Inflammatory macrophage (primary cell): ENCODE measurements at places on chromosomes 6 and 20.

DNA sequence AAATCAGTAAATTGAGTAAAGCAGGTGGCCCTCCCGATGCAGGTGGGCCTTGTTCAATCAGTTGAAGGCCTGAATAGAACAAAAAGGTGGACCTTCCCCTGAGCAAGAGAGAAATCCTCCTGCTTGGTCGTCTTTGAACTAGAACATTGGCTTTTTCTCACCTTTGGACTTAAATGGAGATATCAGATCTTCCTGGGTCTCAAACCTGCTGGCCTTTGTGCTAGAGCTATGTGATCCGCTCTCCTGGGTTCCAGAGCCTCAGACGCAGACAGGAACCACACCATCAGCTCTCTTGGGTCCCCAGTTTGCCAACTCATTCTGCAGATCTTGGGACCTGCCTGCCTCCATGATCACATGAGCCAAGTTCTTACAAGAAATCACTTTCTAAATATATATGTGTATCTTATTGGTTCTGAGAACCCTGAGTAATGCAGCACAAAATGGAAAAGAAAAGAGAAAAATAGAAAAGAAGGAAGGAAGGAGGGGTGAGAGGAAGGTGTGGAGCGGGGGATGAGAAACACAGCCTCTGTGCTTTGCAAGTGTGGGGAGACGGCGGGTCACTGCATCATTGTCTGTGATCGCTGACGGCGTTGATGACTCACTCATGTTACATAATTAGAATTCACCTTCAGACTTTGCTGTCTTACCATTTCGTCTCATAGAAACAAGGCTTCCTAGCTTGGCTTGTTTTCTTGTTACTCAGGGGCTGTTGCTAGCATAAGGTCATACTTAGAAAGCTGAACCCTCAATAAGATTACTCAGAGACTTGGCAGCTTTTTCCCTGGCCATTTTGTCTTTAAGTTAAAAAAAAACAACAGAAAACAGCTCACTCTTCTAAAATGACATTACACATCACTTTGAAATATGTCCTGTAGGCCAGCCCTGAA lies 85.7 kb upstream of the NEDD9 start:
- DNase-seq, result peak; percentile 84

DNA sequence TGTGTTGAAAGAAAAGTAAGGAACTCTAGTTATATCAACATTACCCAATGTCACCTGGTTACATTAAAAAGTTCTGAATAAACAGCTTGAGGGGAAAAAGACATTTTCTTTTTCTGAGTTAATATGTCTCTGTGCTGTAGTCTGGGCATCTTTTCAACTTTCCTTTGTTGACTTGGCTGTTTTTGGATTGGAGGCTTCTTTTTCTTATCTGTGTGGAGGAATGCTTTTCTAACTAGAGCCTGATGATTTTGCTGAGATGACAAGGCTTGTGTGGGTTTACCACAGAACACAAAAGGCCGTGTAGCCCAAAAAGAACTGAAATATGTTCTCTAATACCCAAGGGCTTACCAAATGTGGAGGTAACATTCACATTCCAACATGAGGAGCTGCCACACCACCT lies 161.8 kb downstream of the KCNQ5 start:
- no peak for DNase-seq

DNA sequence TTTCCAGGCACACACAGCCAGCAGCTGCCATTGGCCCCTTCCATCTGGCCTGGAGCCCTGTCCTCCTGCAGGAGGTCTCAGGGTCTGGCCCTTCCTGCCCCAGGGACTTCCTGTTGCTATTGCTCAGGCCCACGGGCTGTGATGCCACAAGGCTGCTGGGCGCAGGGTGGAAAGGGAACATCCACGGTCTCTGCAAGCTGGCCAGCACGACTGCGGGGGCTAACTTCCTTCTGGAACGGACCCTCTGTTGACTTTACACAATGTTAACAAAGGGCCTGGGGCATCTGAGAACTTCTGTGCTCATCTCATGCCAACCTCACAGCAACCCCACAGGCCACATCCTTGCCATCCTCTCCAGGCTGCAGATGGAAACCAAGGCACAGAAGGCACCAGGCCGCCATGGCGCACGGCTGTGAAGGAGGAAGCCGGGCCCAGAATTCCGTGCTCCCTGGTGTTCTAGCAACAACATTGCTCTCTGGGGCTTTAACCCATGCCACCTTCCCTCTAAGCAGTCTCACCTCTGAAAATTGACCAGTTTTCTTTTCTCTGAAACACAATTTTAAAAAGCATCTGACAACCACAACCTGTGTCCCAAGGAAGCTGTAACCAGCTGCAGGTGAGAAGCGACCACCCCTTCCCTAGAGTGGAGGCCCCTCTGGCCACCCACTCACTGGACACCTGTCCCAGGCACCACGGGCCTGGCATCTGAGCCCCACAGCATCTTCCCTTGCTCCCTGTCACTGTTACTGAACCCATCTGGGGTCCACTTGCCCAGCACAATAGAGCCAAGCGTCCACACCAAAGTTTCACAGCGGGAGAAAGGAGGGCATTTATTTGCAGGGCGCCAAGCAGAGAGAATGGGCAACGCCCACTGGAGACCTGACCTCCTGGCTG lies 261.3 kb downstream of the CDH4 start:
- no peak for DNase-seq

DNA sequence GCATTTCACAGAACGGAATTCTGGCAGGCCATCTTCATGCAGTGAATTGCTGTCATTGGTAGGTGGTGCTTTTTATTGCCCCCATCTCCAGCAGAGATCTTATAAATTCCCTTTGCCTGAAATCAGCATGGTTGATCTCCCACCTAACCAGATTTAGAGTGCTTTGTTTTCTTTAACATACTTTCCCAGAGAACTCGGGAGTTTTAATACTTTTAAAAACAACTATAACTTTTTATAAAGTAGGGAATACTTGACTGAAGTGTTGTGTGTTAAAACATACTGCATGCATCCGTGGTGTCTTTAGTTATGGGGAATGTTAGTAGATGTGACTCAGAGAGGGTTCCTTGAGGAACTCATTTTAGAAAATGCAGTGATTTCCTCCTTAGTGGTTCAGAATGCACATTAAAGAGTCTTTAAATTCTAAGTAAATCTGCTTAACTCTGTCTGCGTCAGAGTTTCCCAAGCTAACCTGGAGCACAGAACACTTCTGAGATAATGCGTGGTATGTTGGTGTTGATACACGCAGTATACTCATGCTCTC lies 54.9 kb downstream of the AKAP12 start:
- DNase-seq, result no peak

- DNase-seq, result no peak
Observed at GRCh38 chr20:15759594-15759993, 813.7 kb downstream of the KIF16B start.

DNA sequence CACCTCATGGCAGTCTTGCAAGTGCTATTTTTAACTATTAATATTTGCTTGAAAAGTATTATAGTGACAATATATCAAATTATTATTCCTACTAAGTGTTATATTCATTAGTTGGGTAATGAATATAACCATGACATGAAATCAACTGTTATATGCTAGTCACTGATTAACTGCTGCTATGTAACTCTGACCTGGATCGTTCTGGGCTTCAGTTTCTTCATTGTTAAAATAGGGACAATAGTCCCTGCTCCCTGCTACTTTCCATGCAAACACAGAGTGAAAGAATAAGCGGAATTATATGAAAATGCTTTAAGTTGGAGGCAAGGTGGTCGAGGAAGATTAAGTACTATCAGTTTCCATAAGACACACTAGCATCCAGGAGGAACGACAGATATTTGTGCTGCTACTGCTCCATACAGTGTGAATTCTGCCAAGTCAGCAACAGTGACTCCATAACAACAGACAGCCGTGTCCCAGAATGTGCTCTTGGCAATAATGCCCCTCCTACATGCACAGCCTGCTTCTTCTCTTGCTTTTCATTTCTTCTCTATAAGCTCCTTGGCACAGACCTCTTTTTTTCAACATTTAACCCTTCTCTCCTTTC lies 107.2 kb downstream of the CHD6 start:
- no peak for DNase-seq

- no peak for DNase-seq
Observed at GRCh38 chr20:20524756-20525155, 156.9 kb downstream of the INSM1 start.

DNA sequence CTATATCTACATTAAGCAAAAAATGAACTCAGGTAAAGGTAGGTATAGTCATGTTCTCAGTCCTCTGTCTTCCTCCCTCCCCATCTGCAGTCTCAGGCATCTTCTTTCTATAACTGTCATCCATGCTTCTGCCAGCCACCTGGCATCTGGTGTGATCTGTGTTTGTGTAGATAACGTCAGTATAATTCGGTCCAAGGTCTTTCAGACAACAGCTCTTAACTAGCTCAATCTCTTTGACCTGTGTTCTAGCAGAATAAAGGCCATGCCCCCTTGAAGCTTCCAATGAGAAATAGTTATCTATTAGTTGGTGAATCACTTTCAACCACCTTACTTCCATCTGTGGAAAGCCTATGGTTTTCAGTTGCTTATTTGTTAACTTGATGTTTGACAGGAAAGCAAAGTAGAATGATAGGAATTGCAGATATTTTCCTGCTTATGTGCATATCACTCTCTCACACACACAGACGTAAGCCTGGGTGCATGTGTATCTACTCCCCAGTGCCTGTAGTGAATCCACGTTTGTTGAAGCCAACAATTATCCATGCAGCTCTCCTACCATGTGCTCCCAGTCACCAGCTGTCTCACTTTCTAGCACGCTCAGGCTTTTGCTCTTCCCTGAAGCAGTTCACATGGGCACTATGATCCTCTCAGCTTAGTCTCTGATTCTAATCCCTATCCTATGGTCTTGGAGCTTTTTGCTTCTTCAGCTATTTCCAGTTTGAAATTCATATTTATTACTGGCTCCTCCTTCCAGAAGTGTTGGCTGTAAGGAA lies 433.7 kb upstream of the MANEA start:
- DNase-seq, result no peak
